Activated naive CD4-positive, alpha-beta T cell (primary cell): ENCODE measurements at places on chromosomes 4 and X.

DNA sequence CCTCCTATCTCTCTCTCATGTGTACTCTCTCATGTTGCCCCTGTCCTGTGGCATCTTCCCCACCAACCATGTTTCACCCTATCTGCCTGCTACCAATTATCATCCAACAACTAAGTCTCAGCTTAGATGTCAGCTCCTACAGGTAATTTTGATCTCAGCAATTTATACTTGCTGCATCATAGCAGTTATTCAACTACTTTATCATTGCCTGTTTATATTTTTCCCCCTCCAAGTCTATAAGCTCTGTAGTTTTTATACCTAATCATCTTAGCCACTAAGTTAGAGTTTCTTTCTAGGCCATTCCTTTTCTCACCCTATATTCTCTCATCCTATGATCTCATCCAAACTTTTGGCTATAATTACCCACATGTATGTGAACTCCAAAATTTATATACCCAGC, 50.7 kb downstream of the MAB21L2 start:
- no peak for DNase-seq

DNA sequence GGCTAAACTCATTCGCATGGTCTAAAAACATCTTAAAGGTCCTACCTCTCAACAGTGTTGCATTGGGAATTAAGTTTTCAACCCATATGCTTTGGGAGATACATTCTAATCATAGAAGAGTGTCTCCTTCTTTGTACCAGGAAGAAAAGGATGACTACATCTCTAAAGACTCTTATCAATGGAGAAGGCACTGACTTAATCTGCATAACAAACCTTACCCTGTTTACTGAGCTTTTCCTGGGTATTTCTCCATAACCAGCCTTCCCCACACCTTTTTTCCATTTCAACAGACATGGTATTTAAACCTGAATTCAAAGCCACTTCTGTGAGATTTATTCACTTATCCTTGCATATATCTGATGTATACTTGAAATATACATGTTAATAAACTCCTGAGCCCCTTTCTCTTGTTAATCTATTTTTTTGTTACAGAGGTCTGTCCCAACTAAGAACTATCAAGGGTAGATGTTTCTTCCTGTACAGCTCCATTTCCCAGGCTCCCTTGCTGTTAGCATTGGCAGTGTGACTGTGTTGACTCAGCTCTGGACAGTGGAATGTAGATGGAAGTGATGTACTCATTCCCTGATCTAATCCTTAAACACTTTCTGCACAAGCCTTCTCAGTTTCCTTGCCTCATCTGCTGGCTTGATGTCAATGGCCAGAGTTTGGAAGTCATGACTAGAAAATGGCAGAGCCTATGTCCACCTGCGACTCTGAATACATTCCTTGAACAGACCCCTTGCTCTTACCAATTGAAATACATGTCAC, 148.9 kb upstream of the CPEB2 start:
- DNase-seq, result no peak

DNA sequence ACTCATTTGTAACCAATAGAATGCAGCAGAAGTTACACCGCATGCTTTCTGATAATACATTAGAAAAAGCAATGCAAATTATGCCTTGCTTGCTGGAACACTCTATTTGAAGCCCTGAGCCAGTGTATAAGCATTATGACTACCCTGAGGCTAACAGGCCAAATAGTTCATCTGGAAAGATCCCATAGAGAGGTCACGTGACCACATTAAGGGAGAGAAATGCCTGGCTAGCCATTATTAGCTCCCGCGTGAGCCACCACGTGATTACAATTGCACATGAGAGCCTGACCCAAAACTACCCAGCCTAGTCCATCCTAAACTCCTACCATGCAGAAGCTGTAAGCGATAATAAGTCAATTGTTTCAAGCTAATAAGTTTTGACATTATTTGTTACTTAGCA, 472.9 kb upstream of the GALNTL6 start:
- no peak for DNase-seq

DNA sequence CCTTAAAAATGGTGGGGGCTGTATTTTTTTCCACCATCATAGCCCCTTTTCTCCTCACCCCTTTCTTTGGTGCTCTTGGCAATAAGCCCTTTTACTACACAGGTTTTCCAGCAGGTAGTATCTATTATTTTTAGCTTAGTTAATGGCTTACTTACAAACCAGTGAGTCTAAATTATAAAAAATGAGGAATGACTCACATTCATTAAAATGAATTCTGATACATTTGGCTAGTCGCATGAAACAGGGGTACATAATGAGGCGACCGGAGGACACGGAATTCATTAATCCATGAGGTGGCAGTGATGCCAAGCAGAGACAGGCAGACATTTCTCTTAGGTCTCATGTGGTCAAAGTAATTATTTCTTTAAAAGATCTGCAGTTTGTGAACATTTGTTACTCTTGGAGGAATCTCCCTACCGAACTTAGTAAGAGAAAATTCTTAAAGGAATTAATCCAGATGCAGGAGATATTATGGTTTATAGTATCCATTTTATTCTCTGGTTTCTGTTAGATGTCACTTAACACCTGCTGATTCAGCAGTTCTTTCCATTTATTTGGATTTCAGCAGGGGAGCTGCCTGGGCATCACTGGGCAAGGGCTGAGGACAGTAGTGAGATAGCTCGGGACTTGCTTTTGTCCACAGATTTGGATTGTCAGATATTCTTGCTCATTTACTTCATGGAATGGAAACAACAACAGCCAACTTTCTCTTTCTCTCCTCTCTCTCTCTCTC, 575.0 kb upstream of the NR3C2 start:
- DNase-seq, result no peak

DNA sequence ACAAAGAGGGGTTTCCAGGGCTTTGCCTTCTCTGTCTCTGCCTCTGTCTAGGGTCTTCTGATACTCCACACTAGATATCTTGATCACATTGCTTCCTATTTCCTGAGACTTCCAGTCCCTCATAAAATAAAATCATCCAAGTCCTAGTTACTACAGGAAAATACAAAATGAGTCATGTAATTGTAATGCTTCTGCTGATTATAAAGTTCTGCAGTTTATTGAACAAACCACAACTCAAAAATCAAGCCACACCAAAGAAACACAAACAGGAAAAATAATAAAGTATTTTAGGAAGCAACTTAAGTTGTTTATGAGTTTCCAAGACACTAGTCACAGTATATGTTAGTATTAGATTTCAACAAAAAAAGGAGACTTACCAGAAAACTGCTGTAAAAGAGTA, 695.1 kb upstream of the GALNTL6 start:
- DNase-seq, result no peak

GRCh38 chr4:14726441-14726840, 275.8 kb upstream of the CPEB2 start:
- DNase-seq, result no peak

DNA sequence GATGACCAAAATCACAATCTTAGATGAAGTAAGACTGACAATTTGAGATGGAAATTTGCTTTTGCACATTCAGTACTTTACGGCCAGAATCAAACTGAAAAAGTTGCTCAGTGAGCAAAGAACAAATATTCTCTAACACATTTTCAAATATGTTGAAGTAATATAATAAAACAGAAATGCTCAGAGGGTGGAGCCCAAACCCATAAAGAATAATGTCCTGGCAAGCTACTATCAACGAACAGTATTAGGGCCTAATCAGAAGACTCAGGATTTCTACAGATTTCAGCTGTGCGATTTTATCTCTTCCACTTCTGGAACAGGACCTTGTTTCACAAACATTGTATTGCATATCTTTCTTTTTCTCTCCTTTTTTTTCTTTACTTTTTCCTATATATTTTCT, 505.0 kb downstream of the TECRL start:
- no peak for DNase-seq

- DNase-seq, result no peak
Measured at GRCh38 chr4:10203851-10204250, 87.3 kb upstream of the WDR1 start.

GRCh38 chrX:13780868-13781427, 35.9 kb downstream of the GPM6B start:
- no peak for DNase-seq

GRCh38 chr4:152454398-152455011, 81.4 kb downstream of the FBXW7 start:
- no peak for DNase-seq

GRCh38 chr4:14196131-14196530, 568.6 kb upstream of the BOD1L1 start:
- no peak for DNase-seq

DNA sequence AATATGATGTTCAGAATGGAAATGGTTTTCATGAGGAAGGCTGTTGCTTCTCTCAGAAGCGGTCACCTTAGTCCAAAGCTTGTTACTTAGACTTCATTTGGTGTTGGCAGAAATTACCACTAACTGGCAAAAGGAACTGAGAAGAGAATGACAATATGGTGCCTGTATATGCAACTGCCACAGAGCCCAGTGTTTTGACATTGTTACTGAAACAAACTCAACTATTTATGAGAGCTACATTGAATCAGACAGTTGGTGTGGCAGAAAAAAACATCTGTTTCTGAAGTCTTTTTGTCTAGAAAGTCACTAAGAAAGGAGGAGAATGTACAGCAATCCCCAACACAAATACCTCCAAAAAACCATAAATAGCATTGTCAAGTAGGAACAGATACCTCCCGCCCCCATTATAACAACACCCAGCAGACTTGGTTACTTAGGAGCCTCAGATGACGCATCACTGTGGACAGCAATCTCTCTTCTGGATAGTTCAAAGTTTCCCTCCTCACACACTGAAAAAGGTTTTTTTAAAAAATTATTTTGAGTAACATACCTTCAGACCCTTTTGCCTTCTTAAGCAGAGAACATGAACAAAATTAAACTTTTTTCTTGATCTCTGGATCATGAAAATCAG, 92.2 kb downstream of the MAML3 start:
- no peak for DNase-seq

- DNase-seq, result no peak
Measured at GRCh38 chr4:67158666-67159065, 386.6 kb downstream of the CENPC start.

GRCh38 chr4:175705407-175705806, 106.7 kb downstream of the GPM6A start:
- DNase-seq, result no peak

- no peak for DNase-seq
Measured at GRCh38 chr4:138341739-138342415, 99.7 kb upstream of the SLC7A11 start.

DNA sequence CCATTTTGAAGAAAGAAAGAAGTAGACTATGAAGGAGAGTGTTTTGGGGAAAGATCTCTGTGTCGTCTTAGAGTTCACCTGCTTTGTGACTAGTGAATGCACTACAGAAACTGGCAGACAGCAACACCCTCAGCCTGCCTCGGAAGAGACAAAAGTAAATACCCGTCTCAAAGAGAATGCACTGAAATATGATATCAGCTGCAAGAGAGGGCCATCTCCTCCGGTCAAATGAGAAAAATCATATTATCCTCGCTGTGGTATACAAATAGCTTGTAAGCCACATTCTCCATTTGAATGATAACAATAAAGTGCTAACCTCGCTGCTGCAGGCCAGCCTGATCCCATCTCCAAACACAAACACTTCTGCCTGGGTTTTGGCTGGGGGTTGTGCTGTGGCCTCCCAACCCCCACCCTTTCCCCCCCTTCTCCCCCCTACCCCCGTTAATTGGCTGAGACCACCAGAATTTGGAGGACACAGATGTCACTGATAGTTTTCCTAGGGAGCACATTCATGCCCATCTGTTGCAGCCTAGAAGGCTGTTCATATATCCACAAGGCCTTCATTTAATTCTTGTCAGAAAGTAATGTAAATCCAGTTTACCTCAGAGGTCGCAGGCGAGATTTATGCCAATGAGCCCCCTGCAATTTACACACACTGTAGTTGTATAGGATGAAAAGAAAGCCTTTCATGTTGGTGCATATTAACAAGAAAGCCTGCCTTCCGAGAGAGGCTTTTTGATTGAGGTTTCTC, 46.3 kb downstream of the ALPK1 start:
- DNase-seq, result no peak

- no peak for DNase-seq
Measured at GRCh38 chrX:57900975-57901374, 9.3 kb downstream of the ZXDA start.

DNA sequence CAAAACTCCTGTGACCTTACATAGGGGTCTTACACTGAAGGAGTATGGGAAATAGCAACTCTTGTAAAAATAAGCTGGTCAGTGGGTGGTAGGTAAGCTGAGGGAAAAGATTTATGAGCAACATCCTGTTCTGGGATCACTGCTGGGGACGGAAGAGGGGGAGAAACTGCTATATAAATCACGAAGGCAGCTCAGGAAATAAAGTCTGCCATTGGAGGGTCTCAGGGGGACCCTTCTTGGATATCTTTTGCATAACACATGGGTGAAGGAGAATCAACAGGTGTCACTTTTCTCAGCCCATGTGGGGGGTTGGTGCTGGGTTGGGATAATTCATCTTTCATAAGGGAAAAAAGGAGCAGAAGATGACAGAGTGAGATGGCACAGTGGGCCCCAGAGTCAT, 33.7 kb downstream of the AFF1 start:
- DNase-seq, result no peak

GRCh38 chr4:67343199-67343598, 202.1 kb downstream of the CENPC start:
- no peak for DNase-seq

GRCh38 chr4:110042545-110043517, 130.1 kb downstream of the EGF start:
- DNase-seq, result no peak

GRCh38 chr4:7705062-7705461, 234.6 kb downstream of the AFAP1 start:
- DNase-seq, result no peak

DNA sequence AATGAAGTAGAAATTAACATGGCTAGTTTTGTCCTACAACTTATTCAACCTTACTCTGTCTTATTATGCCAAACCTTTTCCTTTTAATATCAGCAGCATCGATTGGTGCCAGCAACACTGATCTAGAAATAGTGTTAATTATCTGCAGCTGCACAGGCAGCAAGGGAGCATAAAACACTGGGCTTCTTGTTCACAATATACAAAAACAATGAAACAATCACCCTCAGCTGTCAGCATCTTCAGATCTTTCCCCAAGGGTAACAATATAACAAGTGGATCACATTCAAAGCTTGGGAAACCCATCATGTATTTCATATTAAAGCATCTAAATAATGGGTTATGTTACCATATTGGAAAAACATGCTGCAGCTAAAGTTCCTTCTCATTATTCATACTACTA, 238.1 kb downstream of the SPOCK3 start:
- DNase-seq, result no peak

DNA sequence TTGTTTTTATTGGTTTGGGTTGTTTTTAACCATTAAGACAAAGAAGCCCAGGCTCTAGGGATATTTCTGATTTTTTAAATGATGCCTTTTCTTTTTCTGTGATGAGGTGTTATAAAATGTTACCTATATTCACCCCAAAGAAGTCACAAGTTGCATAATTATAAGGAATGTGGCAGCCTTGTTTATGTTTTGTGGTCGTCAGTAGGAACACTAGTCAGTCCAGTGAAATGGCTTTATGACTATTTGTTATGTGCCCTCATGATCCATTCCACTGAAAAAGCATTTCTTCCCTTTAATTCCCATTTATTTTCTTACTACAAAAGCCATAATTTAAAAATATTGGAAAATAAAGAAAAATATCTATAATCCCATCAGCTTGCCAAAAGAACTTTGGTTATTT, 34.4 kb downstream of the CC2D2A start:
- DNase-seq, result no peak

- no peak for DNase-seq
Measured at GRCh38 chr4:127856813-127857447, 23.8 kb upstream of the PLK4 start.

GRCh38 chr4:123468479-123469031, 72.0 kb downstream of the SPRY1 start:
- DNase-seq, result no peak
